PC-3 (cell line): ENCODE measurements at places on chromosomes 4 and X. TPM values are rescaled to one million over a fixed set of nuclear protein-coding genes. Genes with fewer than 3 reads are reported as not detected.

FHDC1 gene
- 0.95 and 2.2 TPM in 2 replicates for total RNA-seq

DNA sequence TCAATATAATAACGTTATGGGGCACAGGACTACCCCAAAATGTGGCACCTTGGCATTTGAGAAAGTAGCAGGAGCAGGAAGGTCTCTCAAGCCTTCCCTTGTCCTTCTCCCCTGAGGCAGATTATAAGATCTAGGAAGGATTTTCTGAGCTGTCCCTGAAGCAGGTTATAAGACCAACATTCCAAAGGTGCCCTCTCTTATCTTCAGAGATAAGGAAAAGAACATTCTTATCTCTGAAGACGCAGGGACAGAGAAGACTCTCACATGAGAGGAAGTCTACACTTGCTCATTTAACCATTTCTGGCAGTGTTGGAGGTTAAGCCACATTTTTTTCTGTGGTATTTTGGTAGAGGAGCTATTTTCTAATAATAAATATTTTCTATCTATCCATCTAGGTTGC is 437.9 kb upstream of the MAOA start:
- no peaks in the 10 kb centered on the region for H3K4me1 ChIP-seq
- no peak for DNase-seq
- H3K36me3 ChIP-seq = no peaks in the 10 kb centered on the region
- H3K27ac ChIP-seq = no peak overlapping the region
- no peaks in the 10 kb centered on the region for H3K27me3 ChIP-seq

FRMD7 gene
- total RNA-seq = 0.04 TPM in 1 of 2 replicates, not detected in the other

DNA sequence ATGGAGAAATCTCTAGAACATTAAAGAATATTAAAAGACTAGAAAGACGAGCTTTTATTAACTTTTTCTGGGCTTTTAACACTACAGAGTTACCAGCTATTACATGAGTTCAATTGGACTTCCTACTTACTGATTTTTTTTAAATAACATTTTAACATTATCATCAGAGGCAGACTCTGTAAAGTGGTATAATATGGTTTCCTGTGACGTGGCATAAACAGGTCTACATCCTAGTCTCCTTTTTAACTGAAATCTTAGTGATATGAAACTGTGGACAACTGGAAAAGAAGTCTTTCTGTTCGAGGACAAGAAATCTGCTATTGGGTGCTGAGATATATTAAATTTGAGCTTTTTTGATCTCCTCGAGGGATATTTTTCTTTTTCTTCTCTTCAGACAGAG is 48.7 kb upstream of the ABCG2 start:
- DNase-seq = no peak
- peaks cover 4% of the 10 kb centered on the region; the same call in 1 of the 2 replicates for H3K4me1 ChIP-seq
- no peak overlapping the region for H3K27ac ChIP-seq
- H3K4me3 ChIP-seq = no peak overlapping the region
- no peaks in the 10 kb centered on the region for H3K36me3 ChIP-seq
- H3K27me3 ChIP-seq = no peaks in the 10 kb centered on the region

GRCh38 chrX:38754102-38754790 is 47.0 kb upstream of the MID1IP1 start:
- peaks cover 29% of the 10 kb centered on the region for H3K27me3 ChIP-seq
- H3K36me3 ChIP-seq = no peaks in the 10 kb centered on the region
- H3K4me1 ChIP-seq = no peaks in the 10 kb centered on the region
- H3K4me3 ChIP-seq = no peak overlapping the region
- DNase-seq = peak; percentile 68

DNA sequence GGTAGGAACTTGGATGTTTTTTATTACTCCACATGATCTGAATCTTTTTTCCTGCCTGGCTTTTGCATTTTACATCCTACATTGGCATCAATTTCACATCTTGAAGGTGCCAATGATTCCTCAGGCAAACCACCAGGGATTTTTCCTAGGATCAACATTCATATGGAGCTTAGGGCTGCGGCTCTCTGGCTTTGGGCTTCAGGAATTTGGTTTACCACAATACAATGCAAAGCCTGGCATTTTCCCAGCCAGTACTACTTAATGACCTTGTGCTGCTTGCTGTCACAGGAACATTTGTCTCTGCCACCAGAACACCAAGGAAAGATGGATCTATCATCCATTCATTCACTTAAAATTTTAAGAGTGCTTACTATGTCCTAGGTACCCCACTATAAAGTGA is 180.7 kb downstream of the PDGFC start:
- no peak overlapping the region for H3K4me3 ChIP-seq
- no peaks in the 10 kb centered on the region for H3K36me3 ChIP-seq
- DNase-seq = peak; percentile 85
- no peaks in the 10 kb centered on the region for H3K27me3 ChIP-seq

DNA sequence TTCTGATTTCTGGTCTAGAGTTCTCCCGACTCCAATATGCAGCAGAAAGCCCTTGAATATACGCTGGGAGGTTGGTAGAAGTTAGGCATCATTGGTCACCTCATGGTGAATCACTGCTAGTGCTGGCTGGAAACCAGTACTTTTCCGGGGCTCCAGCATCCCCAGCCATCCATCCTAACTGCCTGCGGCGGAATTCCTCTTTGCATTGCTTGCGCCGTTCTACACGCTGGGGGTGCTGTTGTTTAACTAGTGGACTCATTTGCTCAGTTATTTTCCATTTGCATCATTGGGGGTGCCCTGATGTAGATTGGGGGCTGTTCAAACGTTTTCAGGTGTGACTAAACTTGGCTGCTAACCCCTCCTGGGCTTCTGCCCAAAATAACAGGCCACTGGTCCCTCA is 23.3 kb upstream of the GPR50 start:
- H3K4me3 ChIP-seq = no peak overlapping the region
- no peak overlapping the region for H3K27ac ChIP-seq
- H3K36me3 ChIP-seq = no peaks in the 10 kb centered on the region
- DNase-seq = peak; percentile 74

F8A3 gene
- 0.07 and 2.2 TPM in 2 replicates for total RNA-seq

TRIM60 gene
- total RNA-seq = not detected in 2 replicates

ARR3 gene
- not detected in 2 replicates for total RNA-seq
